Activated T-cell treated with anti-CD3 and anti-CD28 coated beads, Interleukin-2, amount 50 U/mL, for 1 hour (primary cell): ENCODE measurements at places on chromosomes 7 and 10.

DNA sequence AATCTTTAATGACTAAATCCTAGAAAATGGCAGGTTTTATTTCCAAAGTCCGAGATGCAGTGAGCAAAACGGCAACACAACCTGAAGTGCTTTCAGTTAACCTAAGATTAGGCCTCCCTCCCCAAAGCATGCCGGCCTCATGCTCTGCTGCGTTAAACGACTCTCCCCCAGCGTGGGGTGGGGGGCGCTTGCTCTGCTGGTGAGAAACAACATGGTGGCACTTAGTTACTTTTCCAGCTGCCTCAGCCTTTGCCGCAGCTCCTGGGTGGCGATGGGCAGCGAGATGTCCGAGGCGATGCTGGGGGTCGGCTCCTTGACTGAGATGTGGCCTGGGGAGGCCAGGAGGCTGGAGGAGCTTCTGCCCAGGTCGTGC is 36.7 kb upstream of the NCAPG2 start:
- DNase-seq = no peak

DNA sequence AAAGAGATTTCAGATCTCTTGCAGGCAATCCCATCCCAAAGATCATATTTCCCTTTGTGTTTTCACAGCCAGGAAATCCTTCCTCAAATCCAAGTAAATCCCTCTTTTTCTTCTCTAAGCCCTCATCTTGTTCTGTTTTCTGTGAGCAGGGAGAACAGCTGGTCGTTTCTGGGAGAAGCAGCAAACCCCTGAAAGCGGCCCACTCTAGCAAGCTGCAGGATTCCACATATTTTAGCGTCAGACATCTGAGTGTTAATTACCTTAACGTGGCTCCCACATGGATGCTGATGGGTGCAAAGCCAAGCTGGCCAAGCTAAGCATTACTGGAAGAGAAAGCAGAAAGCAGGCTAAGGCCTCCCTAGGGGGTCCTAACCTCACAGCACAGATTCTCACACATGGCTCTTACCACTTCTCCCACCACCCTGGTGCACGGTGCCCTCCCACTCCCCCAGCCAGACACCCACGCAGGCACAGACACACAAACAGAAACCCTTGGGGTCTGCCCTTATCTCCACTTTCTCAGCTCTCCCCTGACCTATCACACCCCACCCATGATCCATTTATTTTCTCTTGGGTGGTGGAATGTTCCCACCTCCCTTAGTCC is 551.0 kb upstream of the AUTS2 start:
- no peak for DNase-seq

DNA sequence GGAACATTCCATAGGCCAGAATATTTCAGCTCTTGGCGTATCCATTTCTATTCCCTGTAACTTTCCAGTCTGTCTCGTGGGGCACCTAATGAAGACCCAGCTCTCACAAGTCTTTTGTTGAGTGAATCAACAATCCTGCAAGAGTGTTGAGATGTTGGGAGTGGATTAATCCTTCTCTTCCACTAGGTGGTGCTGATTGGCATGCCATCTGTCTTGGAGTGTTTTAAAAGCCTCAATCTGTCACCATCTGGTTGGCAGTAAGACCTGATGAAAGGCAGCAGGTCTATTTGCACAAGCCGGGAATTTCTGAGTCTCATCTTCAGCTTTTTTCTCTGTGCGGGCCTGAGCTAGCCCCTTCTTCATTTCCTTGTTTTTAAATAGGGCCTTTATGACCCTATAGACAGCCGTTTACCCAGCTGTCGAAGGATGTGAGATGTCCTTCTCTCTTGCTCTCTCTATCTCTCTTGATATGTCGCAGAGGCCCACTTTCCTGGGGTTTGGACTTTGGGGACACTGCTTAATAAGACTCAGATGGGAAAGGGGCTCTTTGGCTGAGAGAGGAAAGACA is 180.5 kb downstream of the ZNF365 start:
- no peak for DNase-seq

DNA sequence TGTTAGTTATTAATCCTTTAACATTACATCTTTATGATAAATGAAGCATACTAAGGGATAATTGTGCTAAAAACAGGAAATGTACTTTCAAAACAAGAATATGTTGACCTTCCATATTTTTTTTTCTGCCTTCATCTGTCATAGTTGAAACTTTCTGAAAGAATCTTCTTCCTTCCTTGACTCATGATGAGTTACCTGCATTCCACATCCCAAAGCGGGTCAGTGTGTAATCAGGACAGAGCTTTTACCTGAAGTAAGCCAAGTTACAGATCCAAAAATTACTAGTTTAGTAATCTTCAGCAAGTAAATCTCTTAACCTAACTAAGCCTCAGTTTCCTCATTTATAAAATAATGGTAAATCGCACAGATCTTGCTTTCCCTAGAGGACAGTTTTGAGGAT is 13.4 kb upstream of the ARL4A start:
- no peak for DNase-seq

GRCh38 chr10:31320550-31321211 is 1.7 kb downstream of the ZEB1 start:
- DNase-seq = peak; percentile 46

- no peak for DNase-seq
Measured at GRCh38 chr10:9545073-9545472, 1472.6 kb upstream of the CELF2 start.

- DNase-seq = no peak
Measured at GRCh38 chr7:156036153-156036552, 223.9 kb upstream of the SHH start.

GRCh38 chr7:131346885-131347592 is 19.4 kb downstream of the MKLN1 start:
- no peak for DNase-seq

- DNase-seq = no peak
Measured at GRCh38 chr10:60654813-60655464, 123.3 kb upstream of the CDK1 start.

- no peak for DNase-seq
Measured at GRCh38 chr7:90701021-90701420, 104.9 kb downstream of the CDK14 start.

DNA sequence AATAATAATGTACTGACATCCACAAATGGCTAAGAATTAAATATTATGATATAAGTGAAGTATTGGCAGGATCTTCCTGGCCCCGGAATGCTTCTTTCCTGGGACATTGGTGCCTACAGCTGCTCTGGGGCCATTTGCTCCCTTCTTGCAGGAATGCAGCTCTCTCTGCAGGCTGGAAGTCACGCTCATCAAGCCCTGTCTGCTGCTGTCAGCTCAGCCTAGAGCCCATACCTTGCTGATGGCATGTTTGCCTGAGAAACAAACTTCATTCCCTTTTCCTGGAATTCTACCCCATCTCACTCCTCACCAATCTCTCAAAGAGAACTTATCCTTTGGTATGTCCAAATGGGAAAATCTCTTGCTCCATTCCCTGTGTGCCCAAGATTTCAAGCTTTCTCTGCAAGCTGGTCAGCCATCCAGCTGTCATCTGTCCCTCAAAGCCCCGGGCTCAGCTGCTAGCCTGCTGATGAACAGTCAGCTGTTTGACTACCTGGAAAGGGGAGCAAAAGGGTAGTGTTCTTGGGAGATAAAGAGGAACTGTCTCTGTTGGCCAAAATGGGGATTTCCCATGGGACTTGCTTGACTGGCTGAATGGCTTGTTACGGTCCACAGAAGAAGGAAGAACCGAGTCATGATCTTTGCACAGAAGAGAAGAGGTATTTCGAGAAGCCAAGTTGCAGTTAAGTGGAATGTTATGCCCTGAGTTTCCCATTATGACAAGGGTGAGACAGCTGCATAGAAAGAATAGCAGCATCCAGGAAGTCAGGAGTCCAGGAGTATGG is 12.0 kb upstream of the RASSF4 start:
- DNase-seq = no peak

GRCh38 chr10:95245425-95246055 is 45.3 kb downstream of the PDLIM1 start:
- DNase-seq = no peak

GRCh38 chr10:101993651-101994200 is 62.2 kb downstream of the ARMH3 start:
- DNase-seq = no peak

DNA sequence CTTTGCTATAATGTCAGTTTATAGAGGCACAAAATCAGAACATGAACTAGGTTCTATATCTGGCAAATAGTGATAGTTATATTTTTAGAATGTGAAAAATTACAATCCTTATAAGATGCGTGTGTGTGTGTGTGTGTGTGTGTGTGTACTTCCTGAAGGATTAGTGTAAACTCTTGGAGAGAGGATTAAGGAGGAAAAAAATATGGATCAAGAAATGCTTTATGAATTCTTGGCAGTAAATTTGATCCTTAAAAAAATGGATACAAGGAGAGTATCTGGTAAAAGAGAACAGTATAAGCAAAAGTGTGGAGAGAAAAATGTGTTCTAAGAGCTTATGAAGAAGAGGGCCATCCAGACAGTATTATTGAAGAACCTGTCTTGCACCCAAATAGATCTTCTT is 484.3 kb downstream of the ADRA2A start:
- DNase-seq = no peak

GRCh38 chr7:143361552-143362130 is 872 bp downstream of the FAM131B start:
- DNase-seq = no peak

- DNase-seq = no peak
Measured at GRCh38 chr10:24884316-24884715, 68.1 kb downstream of the PRTFDC1 start.

DNA sequence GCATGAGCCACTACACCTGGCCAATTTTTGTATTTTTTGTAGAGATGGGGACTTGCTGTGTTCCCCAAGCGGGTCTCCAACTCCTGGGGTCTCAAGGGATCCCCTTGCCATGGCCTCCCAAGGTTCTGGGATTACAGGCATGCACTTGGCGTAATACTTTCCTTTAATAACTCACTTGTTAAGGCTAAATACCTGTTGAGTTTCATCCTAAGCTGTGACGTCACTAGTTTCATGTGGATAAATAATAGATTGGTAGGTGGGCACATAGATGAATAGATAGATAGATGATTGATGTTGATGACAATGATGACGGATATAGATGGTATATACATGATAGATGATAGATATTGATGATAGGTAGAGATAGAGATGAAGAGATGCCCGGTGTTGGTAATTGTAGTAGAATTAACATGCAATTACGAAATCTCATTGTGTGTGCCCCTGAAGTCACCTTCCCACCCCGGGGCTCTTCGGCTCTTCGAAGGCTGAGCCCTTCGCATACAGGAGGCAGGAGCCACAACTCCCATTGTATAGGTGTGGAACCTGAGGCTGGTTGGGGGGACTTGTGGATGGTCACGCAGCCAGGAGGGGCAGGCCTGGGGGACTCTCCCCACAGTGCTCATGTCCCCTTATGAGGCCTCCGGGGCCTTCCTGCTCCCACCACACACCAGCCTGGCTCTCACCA is 2.6 kb downstream of the GRIFIN start:
- DNase-seq = no peak

- DNase-seq = no peak
Measured at GRCh38 chr7:68417659-68418058, 1180.6 kb upstream of the AUTS2 start.

DNA sequence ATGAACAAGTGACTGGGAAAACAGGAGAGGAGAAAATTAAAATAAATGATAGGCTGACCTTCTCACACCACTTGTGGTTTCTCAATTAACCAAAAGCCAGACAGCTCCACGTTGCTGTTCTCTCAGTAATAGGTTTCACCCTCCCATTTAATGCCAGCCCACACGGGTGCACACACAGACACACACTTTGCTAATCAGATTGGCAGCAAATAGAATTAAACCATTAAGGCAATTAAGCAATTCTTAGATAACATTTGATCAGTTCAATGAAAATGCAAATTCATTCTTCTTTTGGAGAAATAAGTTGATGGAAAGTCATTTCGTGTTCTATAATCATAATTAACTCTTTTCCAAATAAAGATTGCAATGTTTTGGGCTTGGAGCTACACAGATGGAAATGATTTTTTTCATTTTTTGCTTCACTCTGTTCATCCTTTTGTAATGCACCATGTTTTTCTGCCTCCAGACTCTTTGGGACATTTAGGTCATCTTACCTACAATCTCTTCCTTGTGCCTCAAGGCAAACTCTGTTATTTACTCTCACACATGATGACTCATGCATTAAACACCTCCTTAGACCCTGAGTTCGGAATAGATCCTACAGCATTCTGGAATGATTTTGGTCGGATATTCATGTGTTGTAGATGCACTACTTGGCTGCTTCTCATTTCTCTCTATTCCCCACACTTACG is 700.7 kb downstream of the AUTS2 start:
- no peak for DNase-seq

- no peak for DNase-seq
Measured at GRCh38 chr7:2049111-2049781, 183.5 kb downstream of the MAD1L1 start.

DNA sequence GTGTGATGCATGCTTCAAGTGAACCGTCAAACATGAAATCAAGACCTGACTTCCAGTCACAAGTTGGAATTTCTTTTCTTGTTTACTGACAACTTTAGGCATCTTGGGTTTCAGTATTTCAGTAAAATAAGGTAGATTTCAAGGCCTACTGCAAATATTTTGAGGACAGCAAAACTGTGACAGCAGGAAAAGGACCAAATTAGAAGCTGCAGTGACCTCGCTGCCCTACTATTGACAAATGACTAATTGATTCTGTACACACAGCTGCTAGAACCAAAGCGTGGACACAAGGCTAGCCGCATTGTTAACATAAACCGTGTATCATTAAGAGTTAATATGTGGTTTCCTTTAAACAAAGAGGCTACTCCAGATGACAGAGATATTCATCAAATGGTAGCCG is 105.7 kb upstream of the SEC61G start:
- no peak for DNase-seq

GRCh38 chr10:15455456-15455855 is 84.4 kb upstream of the FAM171A1 start:
- no peak for DNase-seq

DNA sequence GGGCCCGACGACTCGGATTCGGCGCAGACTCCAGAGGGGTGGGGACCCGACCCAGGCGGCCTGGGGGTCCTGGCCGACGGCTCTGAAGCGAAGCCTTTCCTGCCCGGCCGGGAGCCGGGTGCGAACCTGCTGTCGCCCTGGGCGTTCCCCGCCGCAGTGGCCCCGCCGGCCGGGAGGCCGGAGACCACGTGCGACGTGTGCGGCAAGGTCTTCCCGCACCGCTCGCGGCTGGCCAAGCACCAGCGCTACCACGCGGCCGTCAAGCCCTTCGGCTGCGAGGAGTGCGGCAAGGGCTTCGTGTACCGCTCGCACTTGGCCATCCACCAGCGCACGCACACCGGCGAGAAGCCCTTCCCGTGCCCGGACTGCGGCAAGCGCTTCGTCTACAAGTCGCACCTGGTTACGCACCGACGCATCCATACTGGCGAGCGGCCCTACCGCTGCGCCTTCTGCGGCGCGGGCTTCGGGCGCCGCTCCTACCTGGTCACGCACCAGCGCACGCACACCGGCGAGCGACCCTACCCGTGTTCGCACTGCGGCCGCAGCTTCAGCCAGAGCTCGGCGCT is 15.4 kb downstream of the ZNF316 start:
- peak; percentile 9 for DNase-seq

DNA sequence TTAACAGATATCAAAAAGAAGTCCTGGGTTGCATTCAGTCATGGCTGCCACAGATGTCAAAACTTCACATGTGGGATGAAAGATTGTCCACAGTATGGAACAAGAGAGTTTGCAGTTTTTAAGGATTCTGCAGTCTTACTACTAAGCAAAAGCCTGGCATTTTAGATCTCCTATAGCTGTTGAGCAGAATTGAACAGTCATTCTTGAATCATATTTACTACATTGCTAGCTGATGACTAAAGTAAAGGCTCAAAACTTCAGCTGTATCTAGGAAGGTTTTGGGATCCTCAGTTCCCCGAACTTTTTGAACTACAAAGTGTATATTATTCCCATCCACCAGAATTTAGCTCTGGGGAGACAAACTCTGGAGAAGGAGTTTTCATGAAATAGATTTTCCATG is 31.0 kb downstream of the BET1 start:
- no peak for DNase-seq

- peak; percentile 41 for DNase-seq
Measured at GRCh38 chr7:4738711-4739527, 36.5 kb upstream of the AP5Z1 start.
